ENCODE measurements at places on chromosomes 11 and 22.

GRCh38 chr22:20967697-20968211, 699 bp downstream of the AIFM3 start:
- no peak for DNase-seq

GRCh38 chr11:117914398-117914761, 14.8 kb downstream of the TMPRSS13 start:
- DNase-seq = no peak

- DNase-seq = peak; percentile 55
Measured at GRCh38 chr11:97965849-97966646, 1054.7 kb upstream of the CNTN5 start.

- DNase-seq = peak; percentile 54
Measured at GRCh38 chr11:128052912-128053641, 534.3 kb downstream of the ETS1 start.

DNA sequence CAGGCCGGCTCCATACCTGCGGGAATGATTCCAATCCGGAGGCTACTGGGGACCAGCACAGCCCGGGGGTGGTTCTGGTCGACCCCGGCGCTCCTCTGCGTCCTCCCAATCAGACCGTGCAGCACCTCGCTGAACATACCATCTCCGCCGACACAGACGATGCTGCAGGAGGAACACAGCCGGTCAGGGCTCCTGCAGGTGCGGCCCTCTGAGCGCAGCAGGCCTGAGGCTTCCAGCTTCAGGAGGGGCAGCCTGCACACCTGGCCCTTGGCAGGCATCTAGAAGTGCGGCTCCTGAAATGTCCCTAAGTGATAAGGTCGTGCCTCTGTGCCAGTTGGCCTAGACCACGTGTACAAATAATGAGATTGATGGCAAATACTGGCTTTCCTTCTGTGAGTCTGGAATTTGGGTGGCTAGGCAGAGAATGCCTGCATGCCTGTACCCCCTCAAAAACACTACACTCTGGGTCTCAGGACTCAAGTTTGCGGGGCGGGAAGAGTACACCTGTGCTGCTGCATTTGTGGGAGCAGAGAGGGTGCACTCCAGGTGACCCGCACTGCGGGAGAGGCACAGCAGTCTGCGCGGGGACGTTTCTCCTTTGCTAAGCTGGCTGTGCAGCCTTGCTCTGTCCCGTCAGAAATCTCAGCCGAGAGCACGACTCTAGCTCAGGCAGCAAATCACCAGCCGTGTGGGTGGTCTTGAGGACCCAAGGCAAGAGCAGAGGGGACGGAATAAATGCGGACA, 30.1 kb downstream of the CERK start:
- no peak for DNase-seq

GRCh38 chr22:24076091-24076867, 65.2 kb downstream of the CABIN1 start:
- no peak for DNase-seq
